T-helper 17 cell (primary cell): ENCODE measurements at places on chromosomes 4 and X.

GRCh38 chr4:60187428-60187827 lies 1012.7 kb upstream of the ADGRL3 start:
- no peak for DNase-seq
- no peaks in the 10 kb centered on the region for H3K36me3 ChIP-seq
- H3K27me3 ChIP-seq = no peaks in the 10 kb centered on the region
- no peak overlapping the region for H3K4me3 ChIP-seq
- H3K27ac ChIP-seq = no peak overlapping the region

- H3K4me1 ChIP-seq = peaks cover 5% of the 10 kb centered on the region
- H3K4me3 ChIP-seq = no peak overlapping the region
- H3K27me3 ChIP-seq = no peaks in the 10 kb centered on the region
- no peak for DNase-seq
- H3K36me3 ChIP-seq = no peaks in the 10 kb centered on the region
These were observed 3.8 kb downstream of the ANKRD50 start for GRCh38 chr4:124708517-124709300.

DNA sequence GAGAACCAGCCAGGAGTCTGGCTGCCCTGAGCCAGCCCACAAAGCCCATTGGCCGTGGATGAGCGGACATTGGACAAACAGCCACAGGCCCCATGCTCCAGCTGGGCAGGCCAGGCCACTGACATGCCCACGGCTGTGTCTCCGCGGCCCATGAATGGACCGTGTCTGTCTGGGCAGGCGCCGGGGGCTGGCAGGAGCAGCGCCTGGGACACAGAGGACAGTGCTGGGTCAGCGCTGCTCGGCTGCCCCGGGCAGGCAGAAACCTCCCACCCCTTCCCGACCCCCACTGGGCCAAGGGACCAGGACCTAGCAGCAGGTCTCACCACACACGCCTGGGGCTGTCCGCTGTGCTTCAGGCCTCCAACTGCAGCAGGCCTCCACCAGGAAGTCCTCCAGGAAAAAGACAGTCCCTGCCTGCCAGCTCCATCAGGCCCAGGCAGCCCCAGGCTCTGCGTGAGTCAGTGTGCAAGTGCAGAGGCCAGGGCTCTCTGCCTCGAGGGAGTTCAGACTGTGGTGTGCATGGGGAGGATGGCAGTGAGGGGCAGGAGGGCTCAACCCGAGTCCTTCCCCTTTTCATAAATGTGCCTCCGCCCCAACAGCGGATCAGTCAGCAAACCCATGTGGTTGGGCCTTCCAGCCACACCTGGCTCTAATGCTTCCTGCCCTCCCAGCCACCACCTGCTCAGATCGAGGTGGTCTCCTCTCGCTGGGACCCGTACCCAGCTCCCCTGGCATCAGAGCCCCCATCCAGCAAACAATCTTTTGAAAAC lies 17.2 kb upstream of the FGFR3 start:
- DNase-seq = no peak
- no peaks in the 10 kb centered on the region for H3K36me3 ChIP-seq
- H3K27ac ChIP-seq = no peak overlapping the region
- peaks cover 4% of the 10 kb centered on the region for H3K4me1 ChIP-seq
- peaks cover 8% of the 10 kb centered on the region for H3K27me3 ChIP-seq
- H3K4me3 ChIP-seq = no peak overlapping the region

DNA sequence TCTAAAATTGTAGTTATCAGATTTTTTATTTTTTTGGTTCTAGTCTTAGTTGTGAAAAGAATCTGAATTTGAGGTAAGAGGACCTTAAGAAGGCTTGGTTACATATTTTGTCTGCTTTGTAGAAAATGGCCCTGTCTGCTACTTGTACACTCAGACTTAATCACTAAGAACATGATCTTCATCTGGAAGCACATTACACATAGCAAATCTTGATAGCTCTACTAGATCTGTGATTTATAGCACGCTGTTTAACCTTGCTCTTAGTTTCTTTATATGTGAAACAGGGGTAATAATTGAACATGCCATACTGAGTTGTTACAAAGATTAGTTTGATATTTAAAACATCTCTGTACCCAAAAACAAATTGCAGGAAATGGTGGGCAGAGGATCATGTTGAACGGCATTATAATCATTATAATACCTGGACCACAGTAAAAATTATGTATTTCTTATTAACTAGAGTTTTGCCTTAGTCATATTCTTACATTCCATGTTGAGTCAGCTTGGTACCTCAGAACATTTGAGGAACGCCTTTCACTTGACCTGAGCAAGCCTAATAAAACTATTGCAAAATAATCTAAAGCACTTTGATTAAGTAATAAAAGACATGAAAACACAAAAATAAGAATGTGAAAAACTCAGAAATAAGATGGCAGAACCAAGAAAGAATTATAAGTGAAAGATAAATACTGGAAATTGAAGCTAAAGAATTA lies 738.0 kb upstream of the AADAT start:
- no peak overlapping the region for H3K4me3 ChIP-seq
- no peak overlapping the region for H3K27ac ChIP-seq
- H3K4me1 ChIP-seq = no peaks in the 10 kb centered on the region
- no peaks in the 10 kb centered on the region for H3K27me3 ChIP-seq
- H3K36me3 ChIP-seq = no peaks in the 10 kb centered on the region

DNA sequence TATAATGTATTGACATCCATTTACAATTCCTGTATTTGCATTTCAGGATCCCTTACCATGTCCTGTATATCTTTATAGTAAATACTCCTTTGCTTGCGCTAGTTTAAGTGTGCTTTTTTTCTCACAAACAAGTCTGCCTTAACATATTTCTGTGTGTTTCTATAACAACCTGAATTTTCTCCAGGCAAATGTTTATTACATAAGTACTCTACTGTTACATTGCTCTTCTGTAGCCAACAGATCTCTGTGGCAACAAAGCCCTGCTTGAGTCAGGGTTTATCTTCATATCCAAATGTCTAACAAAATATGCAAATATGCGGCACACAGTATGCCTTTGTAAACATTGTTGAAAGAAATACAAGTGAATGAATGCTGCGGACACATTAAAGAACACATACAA lies 625.5 kb downstream of the TLL1 start:
- H3K4me3 ChIP-seq = no peak overlapping the region
- no peaks in the 10 kb centered on the region for H3K27me3 ChIP-seq
- DNase-seq = no peak
- H3K4me1 ChIP-seq = no peaks in the 10 kb centered on the region
- no peaks in the 10 kb centered on the region for H3K36me3 ChIP-seq

DNA sequence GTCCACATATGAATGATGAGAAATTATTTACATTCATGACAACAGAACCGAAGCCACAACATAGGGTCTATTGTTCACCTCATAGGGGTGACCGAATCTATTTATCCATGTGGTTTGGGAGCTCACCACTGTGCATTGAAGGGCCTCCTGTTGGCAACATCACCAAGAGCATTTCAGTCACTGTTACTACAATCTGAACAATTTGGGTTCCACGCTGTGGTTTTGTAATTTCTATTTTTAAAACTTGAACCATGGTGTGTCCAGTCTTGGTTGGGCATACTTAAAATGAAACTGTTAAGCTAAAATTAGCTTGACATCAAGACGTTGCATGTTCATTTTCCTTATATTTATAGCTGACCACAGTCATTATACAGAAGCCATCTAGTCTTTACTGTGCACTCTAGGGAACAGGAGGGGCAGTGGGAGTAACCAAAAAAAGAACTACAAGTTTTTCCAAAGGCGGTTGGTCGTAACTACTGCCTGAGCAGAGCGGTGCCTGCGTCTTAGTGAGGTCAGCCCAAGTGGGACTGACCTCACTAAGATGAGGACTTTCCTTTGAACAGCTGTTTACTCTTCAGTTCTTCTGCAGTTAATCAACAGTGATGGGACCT lies 192.1 kb downstream of the SPRY1 start:
- H3K36me3 ChIP-seq = no peaks in the 10 kb centered on the region
- peaks cover 8% of the 10 kb centered on the region for H3K27me3 ChIP-seq
- no peak overlapping the region for H3K27ac ChIP-seq
- no peak overlapping the region for H3K4me3 ChIP-seq
- DNase-seq = no peak
- H3K4me1 ChIP-seq = no peaks in the 10 kb centered on the region

DNA sequence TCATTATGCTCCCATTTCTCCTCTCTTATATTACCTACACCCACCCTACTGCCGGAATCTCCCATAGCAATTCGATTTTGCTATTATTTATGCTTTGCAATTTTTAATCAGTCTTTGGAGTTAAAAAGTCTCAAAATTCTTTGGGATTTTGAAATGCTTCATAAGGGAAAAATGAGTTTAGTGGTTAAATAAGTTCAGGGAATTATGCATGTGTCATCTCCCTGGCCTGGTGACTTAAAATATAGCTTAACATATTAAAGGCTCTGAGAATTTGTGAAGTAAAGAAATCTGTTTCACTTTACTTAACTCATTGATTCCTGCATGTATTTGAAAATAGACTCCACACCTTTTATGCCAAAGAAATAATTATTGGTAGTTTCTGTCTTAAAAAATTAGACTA lies 185.1 kb upstream of the DIPK2B start:
- no peak for DNase-seq
- H3K4me1 ChIP-seq = no peaks in the 10 kb centered on the region
- H3K27me3 ChIP-seq = no peaks in the 10 kb centered on the region

DNA sequence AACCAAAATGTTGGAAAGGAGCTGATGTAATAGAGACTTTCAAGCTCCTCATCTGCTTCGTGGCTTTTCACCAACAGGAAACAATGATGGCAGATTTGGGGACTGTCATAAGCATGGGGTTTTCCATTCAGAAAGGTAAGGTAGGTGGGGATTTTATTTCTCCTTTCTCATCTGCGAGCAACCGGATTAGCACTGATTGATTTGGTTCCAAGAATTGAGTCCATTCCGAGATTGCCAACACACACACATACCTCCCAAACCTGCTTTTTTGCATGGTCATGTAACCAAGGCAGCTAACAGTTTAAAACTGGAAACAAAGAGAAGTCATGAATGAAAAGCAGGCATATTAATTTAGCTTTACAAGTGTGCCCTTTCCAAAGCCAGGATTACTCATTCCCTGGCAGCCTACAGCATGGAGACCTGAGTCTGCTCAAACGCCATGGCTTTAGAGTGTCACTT lies 63.0 kb upstream of the LNX1 start:
- no peak overlapping the region for H3K27ac ChIP-seq
- H3K27me3 ChIP-seq = peaks cover 25% of the 10 kb centered on the region
- H3K4me1 ChIP-seq = no peaks in the 10 kb centered on the region
- no peaks in the 10 kb centered on the region for H3K36me3 ChIP-seq
- no peak for DNase-seq

DNA sequence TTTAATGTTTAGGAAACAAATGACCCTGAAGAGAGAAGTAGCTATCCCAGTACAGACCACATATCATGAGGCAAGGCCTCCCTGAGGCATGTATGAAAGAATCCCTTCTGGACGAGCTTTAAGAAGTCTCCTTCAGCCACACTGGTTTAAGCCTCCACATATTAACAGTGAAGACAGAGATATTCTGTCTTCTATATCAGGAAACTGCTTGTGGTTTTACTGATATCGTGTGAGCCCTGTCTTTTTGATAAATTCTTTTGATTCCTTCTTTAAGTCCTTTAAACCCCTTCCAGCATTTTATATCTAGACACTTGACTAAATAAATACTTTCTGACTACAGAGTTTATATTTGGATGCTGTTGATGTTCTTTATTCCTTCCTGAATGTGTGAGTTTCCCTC lies 45.9 kb upstream of the GPC4 start:
- no peaks in the 10 kb centered on the region for H3K36me3 ChIP-seq
- no peaks in the 10 kb centered on the region for H3K27me3 ChIP-seq
- no peak for DNase-seq
- no peak overlapping the region for H3K4me3 ChIP-seq

GRCh38 chrX:120790118-120790517 lies 85.5 kb downstream of the CT47B1 start:
- no peaks in the 10 kb centered on the region for H3K36me3 ChIP-seq
- no peaks in the 10 kb centered on the region for H3K27me3 ChIP-seq
- no peak overlapping the region for H3K4me3 ChIP-seq
- peaks cover 10% of the 10 kb centered on the region for H3K4me1 ChIP-seq

DNA sequence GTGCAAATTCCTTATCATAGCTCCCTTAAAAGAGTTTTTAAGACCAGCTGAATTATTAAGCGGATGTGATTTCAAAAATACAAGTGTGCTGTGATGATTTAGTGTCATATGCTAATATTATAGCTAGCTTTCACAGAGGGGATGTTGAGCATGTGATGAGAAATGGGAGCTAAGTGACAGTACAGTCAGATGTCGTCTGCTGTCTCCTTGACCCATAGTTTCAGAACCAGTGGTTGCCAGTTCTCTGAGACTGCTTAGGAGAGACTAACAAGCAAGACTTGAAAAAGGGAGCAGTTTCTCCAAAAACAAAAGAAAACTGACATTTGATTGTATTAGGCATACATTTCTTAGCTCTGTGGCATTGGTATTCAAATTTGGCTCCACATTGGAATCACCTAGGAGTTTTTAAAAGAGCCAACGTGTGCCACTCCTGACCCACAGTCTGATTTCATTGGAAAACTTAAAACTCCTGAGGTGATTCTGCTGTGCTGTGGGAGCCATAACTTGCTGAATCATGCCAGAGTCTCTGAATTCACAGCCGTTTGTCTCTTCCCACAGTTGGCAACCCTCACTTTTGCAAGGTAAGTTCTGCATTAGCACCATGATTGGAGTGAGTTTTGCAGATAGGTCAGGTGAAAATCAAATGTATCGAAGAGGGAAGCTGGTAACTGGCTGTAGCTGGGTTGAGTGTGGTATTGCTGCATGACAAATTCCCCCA lies 20.3 kb downstream of the FUNDC2 start:
- DNase-seq = no peak
- no peak overlapping the region for H3K4me3 ChIP-seq
- H3K36me3 ChIP-seq = peaks cover 4% of the 10 kb centered on the region
- H3K4me1 ChIP-seq = peaks cover 11% of the 10 kb centered on the region
- H3K27me3 ChIP-seq = no peaks in the 10 kb centered on the region

GRCh38 chr4:159946983-159947615 lies 844.2 kb downstream of the RAPGEF2 start:
- no peaks in the 10 kb centered on the region for H3K27me3 ChIP-seq
- no peak for DNase-seq
- no peak overlapping the region for H3K4me3 ChIP-seq
- no peaks in the 10 kb centered on the region for H3K4me1 ChIP-seq

DNA sequence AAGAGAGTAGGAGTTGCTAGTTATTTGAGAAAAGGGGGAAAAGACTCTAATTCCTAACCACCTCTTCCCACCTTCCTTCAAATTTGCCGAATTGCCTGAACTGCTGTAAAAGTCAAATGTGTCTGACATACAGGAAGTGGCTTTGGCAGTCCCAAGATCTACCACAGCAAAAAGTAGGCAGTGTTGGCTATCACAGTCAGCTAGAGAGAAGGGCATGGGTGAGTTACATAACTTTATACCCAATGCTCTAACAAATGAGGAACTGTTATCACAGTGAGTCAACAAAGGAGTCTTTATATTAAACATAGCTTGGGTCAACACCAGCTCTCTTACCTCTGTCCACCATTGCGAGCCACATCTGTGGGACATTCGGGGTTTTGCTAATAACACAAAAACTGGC lies 2.4 kb upstream of the MBNL3 start:
- no peaks in the 10 kb centered on the region for H3K36me3 ChIP-seq
- peaks cover 16% of the 10 kb centered on the region for H3K4me1 ChIP-seq
- H3K27ac ChIP-seq = peak overlapping the region; percentile 96

DNA sequence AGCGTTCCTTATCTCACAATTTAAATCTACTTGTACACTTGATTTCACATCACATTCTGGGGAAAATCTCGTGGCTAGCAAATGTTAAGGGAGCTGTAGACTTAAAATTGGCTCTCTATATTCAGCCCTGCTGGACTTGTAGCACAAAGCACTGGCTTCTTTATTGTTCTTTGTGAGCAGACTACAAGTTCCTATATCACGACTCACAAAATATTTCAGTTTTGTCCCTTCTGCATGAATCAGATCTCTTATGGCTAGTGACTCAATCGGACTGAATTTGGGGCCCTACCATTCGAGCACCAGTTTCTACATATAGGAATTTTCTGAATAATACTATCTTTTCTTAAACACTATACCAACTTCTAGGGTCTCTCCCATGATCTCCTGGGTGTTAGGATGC lies 390.1 kb downstream of the ADAM29 start:
- H3K36me3 ChIP-seq = no peaks in the 10 kb centered on the region
- no peak overlapping the region for H3K4me3 ChIP-seq
- no peaks in the 10 kb centered on the region for H3K4me1 ChIP-seq
- no peak for DNase-seq
- no peak overlapping the region for H3K27ac ChIP-seq
